ENCODE measurements at places on chromosomes 4 and X. TPM values are rescaled to one million over a fixed set of nuclear protein-coding genes. Genes with fewer than 3 reads are reported as not detected.
A peak's percentile ranks its signal among the peaks of the same experiment; 100 is the strongest.

DNA sequence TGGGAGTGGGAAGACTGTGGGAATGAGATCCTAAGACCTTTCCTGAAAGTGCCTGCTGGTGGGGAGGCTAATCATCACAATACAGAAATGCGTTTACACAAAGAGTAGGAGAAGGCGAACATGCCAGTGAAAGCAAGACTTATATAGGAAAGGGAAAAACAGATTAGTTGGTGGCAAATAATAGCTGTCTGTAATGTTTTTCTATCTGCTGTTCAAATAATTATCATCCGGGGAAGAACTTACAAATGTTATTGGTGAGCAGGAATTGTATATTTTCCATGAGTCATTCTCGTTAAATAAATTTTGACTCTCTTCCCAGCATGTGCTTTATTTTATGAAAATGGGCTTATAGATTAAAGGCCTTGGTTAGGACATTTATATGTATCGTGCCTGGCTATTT, 196.5 kb downstream of the ARHGAP10 start:
- H3K27me3 ChIP-seq: no peaks in the 10 kb centered on the region
- no peak overlapping the region for H3K4me3 ChIP-seq
- H3K36me3 ChIP-seq: no peaks in the 10 kb centered on the region
- H3K4me1 ChIP-seq: no peaks in the 10 kb centered on the region
- no peak for DNase-seq
- no peak overlapping the region for H3K27ac ChIP-seq

The C4orf36 gene
- not detected for total RNA-seq

DNA sequence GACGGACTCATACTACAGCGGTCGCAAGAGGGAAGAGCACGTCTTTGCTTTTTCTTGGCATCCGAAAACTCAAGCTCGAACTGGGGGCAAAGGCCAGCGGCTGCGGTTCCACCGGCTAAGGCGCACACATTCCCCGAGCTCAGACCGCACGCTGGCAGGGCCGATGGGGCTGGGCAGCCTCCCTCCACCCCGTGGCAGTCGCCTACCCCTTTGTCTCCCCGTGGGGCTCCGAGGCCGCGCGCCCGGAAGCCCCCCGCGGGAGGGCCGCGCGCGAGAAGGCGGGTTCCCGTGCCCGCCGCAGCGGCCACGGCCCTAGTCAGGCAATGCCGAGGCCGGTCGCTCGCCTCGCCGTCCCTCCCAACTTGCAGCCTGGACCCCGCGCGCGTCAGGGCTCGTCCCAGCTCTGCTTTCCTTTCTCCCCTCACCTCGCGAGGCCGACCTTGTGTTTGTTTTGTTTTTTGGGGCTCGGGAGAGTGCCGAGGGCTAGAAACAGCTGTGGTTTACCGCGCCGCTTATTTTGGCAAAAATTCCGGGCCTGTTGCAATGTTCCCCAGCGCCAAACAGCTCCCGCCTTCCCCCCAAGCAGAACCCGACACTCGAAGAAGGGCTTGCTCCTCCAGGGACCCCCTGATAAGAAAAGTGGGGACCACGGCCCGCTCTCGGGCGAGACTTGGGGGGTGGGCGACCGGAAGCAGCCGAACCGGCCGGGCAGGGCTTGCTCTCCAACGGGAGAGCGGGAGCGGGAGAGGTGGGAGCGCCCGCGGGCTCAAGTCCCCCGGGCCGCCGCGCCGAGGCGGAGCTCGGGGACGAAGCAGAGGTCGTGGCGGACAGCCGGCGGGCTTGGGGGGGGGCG, 561 bp upstream of the N4BP2 start:
- H3K36me3 ChIP-seq: no peaks in the 10 kb centered on the region
- peak overlapping the region; percentile 80 for H3K4me3 ChIP-seq
- H3K4me1 ChIP-seq: peaks cover 37% of the 10 kb centered on the region
- DNase-seq: peak; percentile 43

- no peak overlapping the region for H3K4me3 ChIP-seq
- no peak overlapping the region for H3K27ac ChIP-seq
- peak; percentile 86 for DNase-seq
- H3K36me3 ChIP-seq: no peaks in the 10 kb centered on the region
These were observed 53.7 kb upstream of the NFKB1 start for GRCh38 chr4:102447413-102447812.

GRCh38 chr4:16104520-16104919, 20.7 kb upstream of the PROM1 start:
- no peak overlapping the region for H3K27ac ChIP-seq
- DNase-seq: no peak
- no peaks in the 10 kb centered on the region for H3K36me3 ChIP-seq
- H3K27me3 ChIP-seq: peaks cover 5% of the 10 kb centered on the region
- H3K4me1 ChIP-seq: no peaks in the 10 kb centered on the region

The PLP1 gene
- total RNA-seq: not detected

The XG gene
- total RNA-seq: not detected

GRCh38 chr4:142367418-142368180, 478.5 kb downstream of the INPP4B start:
- H3K36me3 ChIP-seq: peaks cover 2% of the 10 kb centered on the region
- H3K27ac ChIP-seq: peak overlapping the region; percentile 17
- H3K4me3 ChIP-seq: peak overlapping the region; percentile 46
- H3K4me1 ChIP-seq: peaks cover 41% of the 10 kb centered on the region
- DNase-seq: no peak
- H3K27me3 ChIP-seq: no peaks in the 10 kb centered on the region

- no peaks in the 10 kb centered on the region for H3K4me1 ChIP-seq
- no peak for DNase-seq
- no peaks in the 10 kb centered on the region for H3K27me3 ChIP-seq
- no peak overlapping the region for H3K4me3 ChIP-seq
- H3K36me3 ChIP-seq: no peaks in the 10 kb centered on the region
These were observed 14.2 kb upstream of the ANKRD17 start for GRCh38 chr4:73272816-73273215.

The ZNF185 gene
- total RNA-seq: 4.4 TPM

DNA sequence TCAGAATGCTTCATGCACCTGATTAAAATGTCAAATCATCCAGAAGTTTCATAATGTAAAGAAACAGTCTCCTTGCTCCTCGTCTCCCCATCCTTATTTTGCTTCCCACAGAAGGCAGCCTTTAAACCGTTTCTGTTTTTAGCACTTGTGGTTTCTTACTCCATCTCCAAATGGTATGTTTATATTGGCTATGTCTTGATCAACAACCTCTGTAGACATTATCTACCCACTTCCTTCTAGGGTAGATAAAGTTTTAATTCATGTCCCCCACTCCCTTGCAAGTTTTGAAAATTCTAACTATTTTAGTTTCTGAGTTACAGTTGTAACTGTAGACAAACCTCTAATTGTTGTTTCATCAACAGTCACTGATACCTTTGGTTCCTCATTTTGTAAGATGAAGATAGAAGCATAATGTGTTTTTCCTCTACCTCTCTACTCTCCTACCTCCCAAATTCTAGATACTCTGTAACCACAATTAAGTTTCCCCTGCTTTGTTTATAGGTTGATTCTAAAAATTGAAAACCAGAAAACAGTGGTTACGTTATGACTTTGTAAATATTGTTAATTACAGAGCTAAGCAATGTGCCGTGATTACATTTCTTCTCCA, 291.7 kb upstream of the GATB start:
- no peak overlapping the region for H3K27ac ChIP-seq
- H3K4me3 ChIP-seq: peak overlapping the region; percentile 60
- no peak for DNase-seq

GRCh38 chr4:93918856-93919255, 90.3 kb downstream of the ATOH1 start:
- no peaks in the 10 kb centered on the region for H3K27me3 ChIP-seq
- no peaks in the 10 kb centered on the region for H3K36me3 ChIP-seq
- no peaks in the 10 kb centered on the region for H3K4me1 ChIP-seq

- H3K4me1 ChIP-seq: no peaks in the 10 kb centered on the region
- H3K4me3 ChIP-seq: no peak overlapping the region
- H3K27me3 ChIP-seq: no peaks in the 10 kb centered on the region
- no peak overlapping the region for H3K27ac ChIP-seq
- no peaks in the 10 kb centered on the region for H3K36me3 ChIP-seq
- no peak for DNase-seq
These were observed 12.9 kb downstream of the DDX53 start for GRCh38 chrX:23012636-23013035.

DNA sequence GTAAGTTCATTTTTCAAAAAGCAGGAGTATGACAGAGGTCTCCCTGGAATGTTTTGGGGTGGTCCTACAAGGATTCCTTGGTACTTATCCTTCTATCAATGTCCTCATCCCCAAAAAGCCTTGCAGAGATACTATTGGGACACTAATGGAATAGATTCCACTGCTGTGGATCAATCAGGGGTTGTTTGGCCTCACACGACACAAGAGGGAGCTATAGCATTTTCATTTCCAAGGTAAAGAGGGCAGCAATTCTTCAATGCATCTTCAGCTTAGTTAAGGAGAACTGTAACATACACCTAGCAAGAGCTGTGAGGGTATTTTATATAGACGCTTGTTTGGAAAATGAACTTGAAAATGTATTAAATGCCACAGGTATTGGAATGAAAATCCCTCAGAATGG, 50.9 kb downstream of the USP26 start:
- no peaks in the 10 kb centered on the region for H3K4me1 ChIP-seq
- no peak overlapping the region for H3K27ac ChIP-seq
- H3K36me3 ChIP-seq: no peaks in the 10 kb centered on the region
- no peaks in the 10 kb centered on the region for H3K27me3 ChIP-seq

DNA sequence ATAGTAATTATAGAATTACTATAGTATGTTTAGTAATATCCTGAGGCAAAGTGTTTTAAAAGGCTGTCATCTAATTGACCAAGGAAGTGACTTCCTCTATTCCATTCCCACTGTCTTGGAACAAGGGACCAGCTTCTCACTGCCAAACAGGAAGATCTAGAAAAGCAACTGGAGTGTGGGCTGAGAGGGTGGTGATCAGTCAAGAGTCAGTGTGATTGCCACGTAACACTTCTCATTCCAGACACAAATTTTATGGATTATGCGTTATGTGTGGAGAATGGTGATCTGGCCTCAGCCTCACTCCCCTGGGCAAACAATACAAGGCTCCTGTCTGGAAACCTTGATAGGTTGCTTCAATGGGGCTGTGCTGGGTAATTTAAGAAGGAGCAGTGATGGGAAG, 60.0 kb downstream of the RRAGB start:
- no peak overlapping the region for H3K27ac ChIP-seq
- no peak overlapping the region for H3K4me3 ChIP-seq
- no peaks in the 10 kb centered on the region for H3K36me3 ChIP-seq

GRCh38 chrX:41351923-41352322, 18.0 kb downstream of the DDX3X start:
- H3K36me3 ChIP-seq: peaks cover 18% of the 10 kb centered on the region
- H3K4me1 ChIP-seq: peaks cover 6% of the 10 kb centered on the region
- no peak overlapping the region for H3K4me3 ChIP-seq
- no peaks in the 10 kb centered on the region for H3K27me3 ChIP-seq
- peak overlapping the region; percentile 5 for H3K27ac ChIP-seq
- no peak for DNase-seq

Measured in CD4-positive, CD25-positive, alpha-beta regulatory T cell (primary cell).